Activated CD4-positive, alpha-beta memory T cell treated with anti-CD3 and anti-CD28 coated beads for 36 hours (primary cell): ENCODE measurements at places on chromosomes 4 and X. TPM values are rescaled to one million over a fixed set of nuclear protein-coding genes. Genes with fewer than 3 reads are reported as not detected.

GRCh38 chr4:150250998-150251651 is 172.9 kb downstream of the DCLK2 start:
- no peak overlapping the region for H3K4me3 ChIP-seq
- no peak overlapping the region for H3K27ac ChIP-seq
- no peaks in the 10 kb centered on the region for H3K27me3 ChIP-seq
- no peaks in the 10 kb centered on the region for H3K36me3 ChIP-seq
- no peak for DNase-seq
- no peaks in the 10 kb centered on the region for H3K4me1 ChIP-seq

GRCh38 chr4:67725132-67725531 is 24.2 kb upstream of the UBA6 start:
- H3K4me1 ChIP-seq = peaks cover 10% of the 10 kb centered on the region
- no peak overlapping the region for H3K4me3 ChIP-seq
- H3K36me3 ChIP-seq = peaks cover 23% of the 10 kb centered on the region
- H3K27me3 ChIP-seq = no peaks in the 10 kb centered on the region

- H3K27me3 ChIP-seq = no peaks in the 10 kb centered on the region
- no peak for DNase-seq
- no peaks in the 10 kb centered on the region for H3K4me1 ChIP-seq
Measured at GRCh38 chrX:138011468-138011867, 445.5 kb downstream of the ZIC3 start.

DNA sequence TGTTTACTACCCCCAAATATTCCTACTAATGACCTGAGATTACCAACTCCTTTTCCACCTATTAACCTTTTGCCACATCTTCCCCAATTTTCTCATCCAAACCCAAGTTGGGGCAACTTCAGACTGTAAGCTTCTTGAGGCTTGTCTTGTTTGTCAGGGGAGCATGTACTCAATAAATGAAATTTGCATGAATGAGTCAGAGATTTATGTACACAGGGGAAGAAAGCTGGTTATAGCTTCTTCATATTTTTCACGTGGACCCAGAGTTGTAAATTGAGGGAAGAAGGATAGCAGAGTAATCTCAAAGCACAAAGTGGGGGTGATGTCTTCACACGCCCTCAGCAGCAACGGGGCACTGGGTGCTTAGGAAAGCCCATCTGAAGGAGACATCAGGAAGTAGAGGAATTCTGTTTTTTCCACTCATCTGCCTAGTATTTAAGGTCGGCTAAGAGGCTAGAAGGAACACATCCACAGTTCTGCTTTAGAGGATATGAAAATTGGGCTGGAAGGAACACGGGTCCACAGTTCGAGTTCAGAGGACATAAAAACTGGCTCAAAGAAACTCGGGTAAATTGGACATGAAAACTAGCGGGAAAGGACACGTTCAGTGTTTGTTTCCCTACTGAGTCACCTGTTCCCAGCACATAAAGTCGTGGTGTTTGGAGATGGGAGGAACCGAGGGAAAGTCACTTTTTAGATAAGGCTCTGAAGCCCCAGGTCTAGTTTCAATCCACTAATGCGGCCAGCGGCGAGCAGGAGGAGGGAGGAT is 696 bp upstream of the CA5B start:
- H3K36me3 ChIP-seq = peaks cover 7% of the 10 kb centered on the region
- DNase-seq = no peak

DNA sequence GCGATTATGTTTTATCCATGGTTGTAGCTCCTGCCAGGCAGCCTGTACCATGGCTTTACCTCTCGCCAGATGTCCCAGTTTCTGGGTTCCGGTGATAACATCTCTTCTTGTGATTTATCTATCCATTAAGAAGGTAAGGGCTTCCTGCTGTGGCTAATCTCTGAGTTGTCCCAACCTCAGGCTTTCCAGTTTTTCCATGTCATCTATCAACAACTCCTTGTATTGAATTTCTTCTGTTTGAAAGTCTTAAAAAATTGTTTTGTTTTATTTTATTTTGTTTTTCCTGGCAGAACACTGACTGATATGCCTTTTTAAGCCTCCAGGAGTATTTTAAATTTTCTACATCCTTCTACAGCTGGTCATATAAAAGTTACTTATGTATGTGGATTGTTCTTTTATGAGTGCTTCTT is 241.9 kb downstream of the ANTXR2 start:
- peaks cover 9% of the 10 kb centered on the region for H3K4me1 ChIP-seq
- H3K27ac ChIP-seq = no peak overlapping the region
- H3K4me3 ChIP-seq = no peak overlapping the region
- no peak for DNase-seq

- no peak overlapping the region for H3K4me3 ChIP-seq
- H3K27me3 ChIP-seq = no peaks in the 10 kb centered on the region
- peak; percentile 73 for DNase-seq
- peaks cover 44% of the 10 kb centered on the region for H3K4me1 ChIP-seq
- peaks cover 13% of the 10 kb centered on the region for H3K36me3 ChIP-seq
- peak overlapping the region; percentile 20 for H3K27ac ChIP-seq
Measured at GRCh38 chr4:76198411-76199237, 15.0 kb downstream of the SCARB2 start.

- no peaks in the 10 kb centered on the region for H3K36me3 ChIP-seq
- H3K4me1 ChIP-seq = no peaks in the 10 kb centered on the region
- no peak for DNase-seq
- H3K27ac ChIP-seq = no peak overlapping the region
- no peak overlapping the region for H3K4me3 ChIP-seq
Measured at GRCh38 chr4:86250006-86250405, 109.8 kb downstream of the MAPK10 start.

DNA sequence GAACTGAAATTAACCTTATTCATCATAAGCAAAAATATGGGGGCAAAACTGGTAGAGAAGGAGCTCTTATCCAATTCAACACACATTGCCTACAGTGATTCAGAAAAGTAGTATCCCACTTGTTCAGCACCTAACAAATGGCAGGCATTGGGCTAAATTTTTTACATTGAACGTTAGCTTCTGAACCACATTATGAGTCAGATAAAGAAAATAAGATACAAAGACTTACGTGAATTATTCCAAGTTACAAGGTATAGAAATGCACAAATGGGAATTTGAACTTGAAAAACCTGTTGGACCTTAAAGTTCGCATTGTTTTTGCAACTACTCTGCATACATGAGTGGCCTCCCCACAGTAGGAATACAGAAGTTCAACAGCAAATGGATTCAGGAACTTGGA is 210.6 kb downstream of the LDB2 start:
- H3K4me3 ChIP-seq = no peak overlapping the region
- no peaks in the 10 kb centered on the region for H3K36me3 ChIP-seq
- no peaks in the 10 kb centered on the region for H3K27me3 ChIP-seq
- H3K27ac ChIP-seq = no peak overlapping the region
- DNase-seq = no peak
- no peaks in the 10 kb centered on the region for H3K4me1 ChIP-seq

GRCh38 chr4:182354867-182355266 is 111.7 kb downstream of the TENM3 start:
- no peaks in the 10 kb centered on the region for H3K4me1 ChIP-seq
- no peaks in the 10 kb centered on the region for H3K27me3 ChIP-seq

- H3K27ac ChIP-seq = no peak overlapping the region
- no peak overlapping the region for H3K4me3 ChIP-seq
- H3K4me1 ChIP-seq = peaks cover 2% of the 10 kb centered on the region
- DNase-seq = no peak
- H3K36me3 ChIP-seq = no peaks in the 10 kb centered on the region
- no peaks in the 10 kb centered on the region for H3K27me3 ChIP-seq
Measured at GRCh38 chr4:7139167-7139982, 53.0 kb upstream of the SORCS2 start.

- DNase-seq = no peak
- no peak overlapping the region for H3K4me3 ChIP-seq
Measured at GRCh38 chrX:42821803-42822443, 44.0 kb upstream of the PPP1R2C start.

- no peak overlapping the region for H3K4me3 ChIP-seq
- H3K36me3 ChIP-seq = no peaks in the 10 kb centered on the region
- H3K4me1 ChIP-seq = no peaks in the 10 kb centered on the region
Measured at GRCh38 chrX:113384628-113385027, 544.0 kb upstream of the AMOT start.

DNA sequence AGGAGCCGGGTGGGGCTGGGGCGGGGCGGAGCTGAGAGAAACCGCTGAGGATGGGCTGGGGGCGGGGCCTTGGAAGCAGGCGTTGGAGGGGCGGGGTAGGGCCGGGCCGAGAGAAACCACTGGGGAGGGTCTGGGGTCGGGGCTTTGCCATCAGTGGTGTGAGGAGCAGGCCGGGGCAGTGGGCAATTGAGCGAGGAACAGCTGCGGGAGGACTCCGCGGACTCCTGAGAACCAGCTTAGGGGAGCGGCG is 1.3 kb upstream of the EOLA2 start:
- peak overlapping the region; percentile 92 for H3K27ac ChIP-seq
- no peaks in the 10 kb centered on the region for H3K36me3 ChIP-seq
- H3K4me1 ChIP-seq = no peaks in the 10 kb centered on the region
- peak overlapping the region; percentile 83 for H3K4me3 ChIP-seq
- no peaks in the 10 kb centered on the region for H3K27me3 ChIP-seq
- DNase-seq = no peak

DNA sequence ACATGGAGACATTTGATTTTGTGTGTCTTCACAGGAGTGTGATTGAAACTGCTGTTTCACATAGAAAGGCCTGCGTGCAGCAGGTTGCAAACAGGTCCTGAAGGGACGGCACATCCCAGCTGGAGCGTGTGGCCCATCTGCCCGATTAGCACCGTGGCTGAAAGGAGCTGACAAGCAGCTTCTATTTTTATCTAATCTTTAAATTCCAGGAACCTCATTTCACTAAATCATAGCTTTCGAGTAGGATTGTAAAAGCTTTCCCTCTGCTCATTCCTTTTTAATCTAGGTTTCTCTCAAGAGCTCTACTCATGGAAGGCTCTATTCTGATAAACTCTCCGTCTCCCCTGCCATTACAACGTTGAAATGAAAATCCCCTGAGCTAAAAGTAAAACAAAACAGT is 106.8 kb downstream of the FSTL5 start:
- no peaks in the 10 kb centered on the region for H3K36me3 ChIP-seq
- no peak overlapping the region for H3K4me3 ChIP-seq
- no peak overlapping the region for H3K27ac ChIP-seq
- H3K4me1 ChIP-seq = no peaks in the 10 kb centered on the region
- no peak for DNase-seq

GRCh38 chr4:40769266-40769665 is 19.5 kb downstream of the NSUN7 start:
- H3K4me3 ChIP-seq = no peak overlapping the region
- H3K4me1 ChIP-seq = no peaks in the 10 kb centered on the region
- no peak for DNase-seq
- no peak overlapping the region for H3K27ac ChIP-seq

DNA sequence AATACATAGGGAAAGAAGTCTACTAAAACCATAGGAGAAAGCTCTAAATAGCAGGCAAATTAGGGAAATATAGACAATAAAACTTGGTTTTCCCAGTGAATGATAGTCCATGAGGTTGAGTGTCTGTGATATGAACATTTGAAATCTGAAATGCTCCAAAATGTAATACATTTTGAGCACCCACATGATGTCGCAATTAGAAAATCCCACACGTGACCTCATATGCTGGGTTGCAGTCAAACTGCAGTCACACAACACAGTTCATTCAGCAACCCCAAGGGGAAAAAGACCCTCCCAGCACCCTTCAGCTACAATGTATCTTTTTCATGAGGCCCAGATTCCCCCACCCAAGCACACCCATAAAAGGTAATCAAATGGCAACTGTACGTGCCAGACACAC is 155.6 kb downstream of the BTC start:
- H3K36me3 ChIP-seq = no peaks in the 10 kb centered on the region
- no peak overlapping the region for H3K4me3 ChIP-seq
- H3K27ac ChIP-seq = no peak overlapping the region

GRCh38 chr4:40305328-40306170 is 29.6 kb upstream of the CHRNA9 start:
- no peaks in the 10 kb centered on the region for H3K27me3 ChIP-seq
- peak overlapping the region; percentile 86 for H3K27ac ChIP-seq
- peak; percentile 83 for DNase-seq

DNA sequence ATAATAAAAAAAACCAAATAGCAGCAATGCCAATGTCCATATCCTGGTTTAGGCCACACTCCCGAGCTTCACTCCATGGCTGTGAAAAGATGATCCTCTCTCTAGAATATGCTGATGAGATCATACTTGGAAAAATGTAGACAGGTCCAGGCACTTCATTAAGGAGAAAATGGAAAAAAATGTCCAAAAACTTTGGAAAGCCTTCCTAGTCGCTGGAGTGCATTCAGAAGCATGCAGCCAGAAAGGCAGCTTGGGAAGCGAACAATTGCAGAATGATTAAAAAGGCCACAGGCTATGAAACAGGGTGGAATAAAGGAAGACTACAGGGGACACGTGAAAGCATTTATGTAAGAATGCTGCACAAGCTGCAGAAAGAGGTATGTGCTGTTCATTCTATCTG is 165.6 kb upstream of the HCCS start:
- no peak overlapping the region for H3K4me3 ChIP-seq
- H3K36me3 ChIP-seq = no peaks in the 10 kb centered on the region

- no peak for DNase-seq
- H3K4me1 ChIP-seq = no peaks in the 10 kb centered on the region
- H3K36me3 ChIP-seq = no peaks in the 10 kb centered on the region
- no peak overlapping the region for H3K27ac ChIP-seq
- no peak overlapping the region for H3K4me3 ChIP-seq
- peaks cover 20% of the 10 kb centered on the region for H3K27me3 ChIP-seq
Measured at GRCh38 chr4:154658680-154659405, 46.4 kb upstream of the FGG start.

DNA sequence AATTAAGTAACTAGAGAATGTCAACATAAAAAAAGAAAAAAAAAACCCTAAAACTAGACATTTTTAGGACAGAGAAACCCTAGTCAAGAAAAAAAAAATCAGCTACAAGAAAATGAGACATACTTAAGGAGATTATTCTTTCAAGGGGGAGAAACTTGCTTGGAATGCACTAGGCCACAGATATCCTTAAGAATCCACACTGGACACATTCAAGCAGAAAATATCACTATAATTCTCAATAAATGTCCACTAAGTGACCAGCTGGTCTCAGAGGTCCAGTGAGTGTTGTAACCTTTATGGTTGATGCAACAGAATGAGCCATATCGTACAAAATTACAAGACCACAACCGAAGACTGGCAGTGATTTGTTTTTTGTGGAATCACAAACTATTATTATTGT is 15.6 kb upstream of the IBSP start:
- H3K36me3 ChIP-seq = no peaks in the 10 kb centered on the region
- H3K4me1 ChIP-seq = no peaks in the 10 kb centered on the region
- DNase-seq = no peak
- no peak overlapping the region for H3K4me3 ChIP-seq
- peaks cover 5% of the 10 kb centered on the region for H3K27me3 ChIP-seq

Gene MAGED4
- total RNA-seq = 1.2 TPM

Gene IL2
- 164 TPM for total RNA-seq

Gene SMIM43
- total RNA-seq = not detected

Gene CXCL3
- not detected for total RNA-seq

Gene PPARGC1A
- total RNA-seq = not detected

Gene ARHGAP4
- 151 TPM for total RNA-seq

Gene MAGEA11
- not detected for total RNA-seq

Gene PF4V1
- total RNA-seq = not detected
